ENCODE measurements at places on chromosomes 11 and 22.

- no peak for DNase-seq
Observed at GRCh38 chr22:19505735-19506126, 18.5 kb downstream of the CLDN5 start.

GRCh38 chr11:61328351-61328750 lies 4.6 kb downstream of the DDB1 start:
- no peak for DNase-seq

DNA sequence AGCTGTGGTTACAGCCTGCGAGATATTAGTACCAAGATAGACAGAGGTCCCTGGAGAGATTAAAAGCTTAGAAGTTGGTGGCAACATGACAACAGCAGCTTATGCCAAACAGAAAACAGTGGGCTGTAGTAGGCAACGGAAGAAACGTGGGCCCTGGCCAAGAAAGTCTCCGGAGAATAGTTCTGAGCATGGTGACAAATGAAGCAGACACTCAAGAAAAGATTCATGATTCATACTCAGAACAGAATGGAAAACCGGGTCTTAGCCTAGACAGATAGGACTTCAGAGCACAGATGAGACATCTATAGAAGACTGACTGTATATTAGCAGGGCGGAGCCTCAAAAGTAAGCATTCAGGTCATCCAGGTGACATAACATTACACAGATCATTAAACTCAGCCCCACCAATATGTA lies 727.4 kb downstream of the ETS1 start:
- peak; percentile 13 for DNase-seq

DNA sequence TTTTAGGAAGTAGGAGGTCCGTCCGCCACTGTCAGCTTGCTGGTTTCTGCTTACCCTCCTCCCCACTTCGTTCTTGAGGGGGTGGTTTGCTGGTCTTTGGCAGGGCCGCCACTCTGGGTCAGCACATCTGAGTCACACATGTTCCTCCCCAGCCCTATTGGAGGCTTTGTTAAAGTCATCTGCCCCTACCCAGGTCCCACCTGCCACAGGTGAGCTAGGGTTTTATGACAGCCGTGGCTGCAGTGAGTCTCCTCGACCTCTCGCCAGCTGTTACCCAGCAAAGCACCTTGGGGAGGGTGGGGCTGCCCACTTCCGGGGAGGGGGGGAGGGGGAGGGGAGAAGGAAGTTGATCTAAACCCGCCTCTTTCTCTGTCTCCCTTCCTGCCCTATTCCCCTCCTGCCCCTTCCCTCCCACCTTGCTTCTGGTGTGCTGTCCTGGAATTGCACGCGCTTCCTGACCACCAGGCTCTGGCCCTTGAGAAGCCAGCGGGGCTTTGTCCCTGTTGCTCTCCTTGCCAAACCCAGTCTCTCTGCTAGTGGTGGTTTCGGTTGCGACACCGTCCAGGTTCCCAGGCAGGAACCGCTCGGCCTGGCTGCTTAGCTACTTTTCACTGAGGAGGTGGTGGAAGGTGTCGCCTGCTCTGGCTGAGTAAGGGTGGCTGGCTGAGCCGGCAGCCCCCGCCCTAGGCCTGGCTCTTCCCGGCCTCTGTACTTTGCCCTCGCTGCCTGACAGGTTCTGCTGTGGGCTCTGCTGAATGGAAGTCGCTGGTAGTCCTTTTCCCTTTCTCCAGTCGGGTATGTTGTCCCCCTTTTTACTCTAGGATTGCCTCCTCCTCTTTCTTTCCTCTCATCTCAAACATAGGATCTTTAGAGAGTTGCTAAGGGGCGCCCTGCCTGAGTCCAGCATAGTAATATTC lies 28.5 kb downstream of the RCOR2 start:
- no peak for DNase-seq

GRCh38 chr22:39215426-39216142 lies 29.2 kb downstream of the PDGFB start:
- DNase-seq: no peak

GRCh38 chr22:37010174-37010573 lies 9.1 kb downstream of the TST start:
- no peak for DNase-seq

- no peak for DNase-seq
Observed at GRCh38 chr11:109957601-109958000, 135.6 kb upstream of the ZC3H12C start.

DNA sequence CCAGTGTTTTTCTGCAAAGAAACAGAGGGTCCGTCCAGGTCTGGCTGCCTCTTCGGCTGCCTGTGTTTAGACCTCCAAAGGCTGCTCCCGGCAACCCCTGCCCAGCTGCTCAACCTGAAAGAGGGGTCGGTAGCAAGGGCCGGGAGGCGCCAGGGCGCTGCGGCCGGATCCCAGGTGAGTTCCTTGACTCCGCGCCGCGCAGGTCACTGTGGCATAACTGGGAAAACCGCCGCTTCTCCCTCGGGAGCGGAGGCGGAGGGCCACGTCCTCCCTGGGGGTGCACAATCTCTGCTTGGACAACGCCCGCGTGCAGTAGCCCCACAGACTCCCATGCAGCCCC lies 1.0 kb upstream of the BRSK2 start:
- no peak for DNase-seq

GRCh38 chr22:30228509-30229359 lies 17.8 kb downstream of the LIF start:
- peak; percentile 67 for DNase-seq

DNA sequence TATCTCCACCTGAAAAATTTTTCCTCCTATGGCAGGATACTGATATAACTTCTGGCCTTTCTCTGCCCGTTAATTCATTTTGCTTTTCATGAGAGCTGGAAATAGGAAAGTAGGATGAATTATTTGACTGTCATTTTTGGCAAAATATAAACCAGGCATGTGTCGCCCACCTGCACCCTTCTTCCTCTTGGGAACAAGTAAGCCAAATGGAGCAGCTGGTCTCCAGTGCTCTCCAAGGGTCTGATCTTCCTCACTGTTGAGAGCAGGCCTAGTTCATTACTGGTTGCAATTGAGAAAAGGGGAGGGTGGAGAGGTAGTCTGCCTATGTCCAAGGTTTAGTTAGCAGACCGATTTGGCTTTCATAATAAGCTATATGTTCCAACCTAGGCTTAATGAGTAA lies 582.2 kb downstream of the DLG2 start:
- no peak for DNase-seq

DNA sequence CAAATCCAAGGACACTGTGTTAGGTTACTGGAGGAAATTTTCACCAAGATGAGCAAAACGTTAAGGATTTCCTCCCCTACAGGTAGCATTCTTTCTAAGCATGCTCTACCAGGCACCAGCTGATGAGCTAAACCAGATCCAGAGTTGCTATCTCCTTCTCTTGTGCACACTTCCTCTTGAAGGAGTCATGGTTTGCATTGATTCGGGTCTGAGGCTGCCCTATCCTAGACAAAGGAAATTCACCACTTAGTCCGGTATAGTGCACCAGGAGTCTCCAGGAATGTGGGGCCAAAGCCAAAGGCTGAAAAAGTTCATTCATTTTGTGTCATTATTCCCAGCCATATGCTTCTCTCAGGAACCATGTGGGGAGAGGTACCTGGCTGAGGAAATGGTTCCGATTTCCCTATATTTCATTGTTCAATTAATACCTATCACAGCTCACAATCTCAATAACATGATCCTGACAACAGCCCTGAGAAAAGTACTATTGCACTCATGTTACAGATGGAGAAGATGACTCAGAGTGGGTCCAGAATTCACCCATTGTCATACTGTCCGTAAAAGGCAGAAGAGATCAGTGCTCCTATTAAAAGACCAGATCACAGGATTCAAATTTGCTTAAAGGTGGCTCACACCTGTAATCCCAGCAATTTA lies 39.1 kb downstream of the SLC35F2 start:
- DNase-seq: no peak

DNA sequence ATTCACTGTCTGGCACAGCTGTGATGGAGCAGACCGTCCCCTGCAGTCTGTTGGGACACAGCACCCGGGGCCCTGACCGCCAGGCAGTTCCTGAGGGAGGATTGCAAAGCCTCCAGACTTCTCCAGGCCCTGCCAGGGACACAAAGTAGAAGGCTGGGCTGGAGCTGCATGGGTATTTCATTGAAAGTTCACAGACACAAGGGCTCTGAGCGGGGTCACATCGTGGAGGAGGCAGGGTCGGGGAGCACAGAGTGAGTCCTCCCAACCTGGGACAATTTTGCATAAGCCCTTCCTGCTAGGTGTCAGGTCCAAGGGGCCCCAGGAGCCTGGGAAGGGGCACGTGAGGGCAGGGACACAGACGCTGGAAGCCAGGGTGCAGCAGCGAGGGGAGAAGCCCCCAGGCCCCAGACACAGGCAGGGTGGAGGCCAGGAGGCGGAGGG lies 15.7 kb downstream of the IFITM10 start:
- no peak for DNase-seq

- no peak for DNase-seq
Observed at GRCh38 chr11:33608386-33608785, 92.2 kb downstream of the C11orf91 start.

DNA sequence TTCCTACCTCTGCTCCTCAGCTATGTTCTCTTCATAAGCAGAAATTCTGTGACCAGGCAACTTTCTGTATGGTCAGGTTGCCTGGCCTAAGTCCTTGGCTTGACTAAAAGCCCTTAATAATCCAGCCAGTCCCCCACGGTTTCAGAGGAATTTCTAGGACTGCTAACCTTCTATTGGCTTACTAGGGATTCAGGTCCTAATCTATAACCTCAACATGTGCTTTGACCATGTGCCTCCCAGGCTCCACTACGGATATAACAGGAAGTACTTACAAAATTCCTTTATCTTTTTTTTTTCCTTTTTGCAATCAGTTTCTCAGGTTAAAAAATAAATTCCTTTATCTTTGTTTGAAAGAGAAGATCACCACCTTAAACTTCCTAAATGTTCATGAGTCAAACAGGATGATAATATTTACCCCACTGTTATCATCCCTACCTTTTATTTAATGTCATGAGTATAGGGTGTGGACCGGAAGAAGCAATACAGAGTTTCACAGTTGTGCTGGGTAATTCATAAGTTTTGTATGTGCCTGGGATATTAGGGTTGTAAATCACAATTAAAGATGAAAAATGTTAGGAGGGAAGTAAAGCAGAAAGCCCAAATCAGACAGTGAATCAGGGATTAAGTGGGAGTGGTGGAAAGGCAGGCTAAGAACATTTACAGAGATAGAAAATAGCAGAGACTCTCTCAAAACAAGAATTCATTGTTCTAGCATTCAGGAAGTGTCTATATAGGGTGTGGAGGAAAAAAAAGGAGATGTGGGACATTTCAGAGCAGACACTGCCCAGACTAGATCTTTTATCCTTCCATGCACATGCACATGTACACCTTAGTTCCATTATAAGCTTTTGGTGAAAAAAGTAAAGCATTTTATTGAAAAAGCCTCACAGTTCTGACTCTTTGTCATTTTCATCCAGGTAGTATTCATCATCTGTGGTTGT lies 10.7 kb upstream of the POGLUT3 start:
- DNase-seq: no peak

- no peak for DNase-seq
Observed at GRCh38 chr22:27241430-27242321, 559.9 kb downstream of the MN1 start.

- no peak for DNase-seq
Observed at GRCh38 chr11:11313426-11313825, 39.6 kb downstream of the CSNK2A3 start.

DNA sequence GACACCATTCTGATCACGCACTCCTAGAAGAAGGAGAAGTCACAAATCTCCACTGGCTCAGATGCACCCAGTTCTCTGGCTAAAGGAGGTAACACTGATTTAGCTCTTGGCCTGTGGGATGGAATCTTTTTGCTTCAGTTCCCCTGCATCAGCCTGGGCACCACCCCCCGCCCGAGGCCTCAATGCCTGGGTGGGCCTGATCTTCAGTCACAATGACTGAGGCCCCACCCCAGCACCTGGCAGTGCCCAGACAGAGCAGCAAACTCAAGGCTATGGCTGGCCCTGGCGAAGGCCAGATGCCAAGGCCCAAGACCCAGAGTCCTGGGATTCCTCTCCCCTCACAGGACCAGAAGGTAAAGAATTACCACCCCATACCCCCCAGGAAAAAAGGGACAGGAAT lies 5.0 kb downstream of the CYB561A3 start:
- no peak for DNase-seq

DNA sequence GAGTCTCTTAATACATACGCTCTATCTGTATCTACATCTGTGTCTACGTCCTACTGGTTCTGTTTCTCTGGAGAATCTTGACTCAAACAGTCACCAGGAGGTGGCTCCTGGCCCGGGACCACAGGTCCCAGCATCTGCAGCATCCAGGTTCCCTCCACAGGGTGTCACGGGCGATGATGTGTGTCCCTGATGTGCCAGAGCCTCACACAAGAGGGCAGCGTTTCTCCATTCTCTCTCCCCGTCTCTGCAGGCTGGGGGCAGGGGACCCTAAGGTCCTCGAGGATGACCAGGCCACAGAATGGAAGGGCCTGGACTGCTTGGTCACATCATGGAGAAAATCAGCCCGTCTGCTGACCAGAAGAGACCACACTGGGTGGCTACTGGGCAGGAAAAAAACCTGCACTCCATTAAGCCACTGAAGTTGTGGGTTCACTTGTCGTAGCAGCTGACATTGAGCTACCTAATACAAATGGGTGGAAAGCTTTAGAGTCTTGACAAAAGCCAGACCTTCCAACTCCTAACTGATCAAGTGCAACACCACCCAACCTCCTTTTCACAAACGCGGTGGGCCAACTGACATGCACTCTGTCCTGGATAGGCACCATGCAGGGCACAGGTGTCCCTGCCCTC lies 392.5 kb downstream of the CTTN start:
- no peak for DNase-seq

DNA sequence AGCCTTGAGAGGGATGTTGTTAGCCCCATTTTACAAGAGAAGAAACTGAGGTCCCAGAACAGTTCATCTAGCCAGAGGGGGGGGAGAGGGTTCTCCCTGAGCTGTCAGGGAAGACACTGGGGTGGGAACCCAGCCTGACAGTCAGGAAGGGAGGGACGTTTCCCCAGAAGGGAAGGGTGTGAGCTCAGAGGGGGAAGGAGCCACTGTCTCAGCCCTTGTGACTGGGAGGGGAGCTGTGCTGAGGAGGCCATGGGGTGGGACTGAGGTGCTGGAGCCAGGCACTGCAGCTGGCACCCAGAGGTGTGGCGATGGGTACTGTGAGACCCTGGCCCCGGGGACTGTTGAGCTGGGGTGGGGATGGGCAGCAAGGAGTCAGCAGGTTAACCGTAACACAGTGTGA lies 35.7 kb downstream of the DAGLA start:
- DNase-seq: no peak

DNA sequence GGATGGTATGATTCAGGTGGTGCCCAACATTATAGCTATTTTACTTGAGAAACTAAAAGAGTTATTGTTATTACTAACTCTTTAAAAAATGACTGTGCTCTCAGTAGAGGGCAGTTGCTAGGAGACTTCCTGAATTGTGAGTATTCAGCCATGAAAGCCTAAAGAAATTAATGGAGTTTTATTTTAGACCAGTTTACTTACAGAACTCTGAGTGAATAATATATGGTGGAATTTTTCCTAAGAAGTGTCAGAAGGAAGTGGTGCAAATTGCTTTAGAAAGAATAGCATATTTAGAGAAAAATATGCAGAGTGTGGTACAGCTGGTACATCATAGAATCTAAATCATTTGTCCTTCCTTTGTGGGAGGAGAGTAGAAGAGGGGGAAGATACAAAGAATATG lies 689.9 kb upstream of the CCDC90B start:
- no peak for DNase-seq
